CD4-positive, alpha-beta T cell treated with Interleukin-17A for 1 hour (primary cell): ENCODE measurements at places on chromosomes 5 and 9.

GRCh38 chr9:93119703-93119952, 14.4 kb downstream of the NINJ1 start:
- no peak for DNase-seq

DNA sequence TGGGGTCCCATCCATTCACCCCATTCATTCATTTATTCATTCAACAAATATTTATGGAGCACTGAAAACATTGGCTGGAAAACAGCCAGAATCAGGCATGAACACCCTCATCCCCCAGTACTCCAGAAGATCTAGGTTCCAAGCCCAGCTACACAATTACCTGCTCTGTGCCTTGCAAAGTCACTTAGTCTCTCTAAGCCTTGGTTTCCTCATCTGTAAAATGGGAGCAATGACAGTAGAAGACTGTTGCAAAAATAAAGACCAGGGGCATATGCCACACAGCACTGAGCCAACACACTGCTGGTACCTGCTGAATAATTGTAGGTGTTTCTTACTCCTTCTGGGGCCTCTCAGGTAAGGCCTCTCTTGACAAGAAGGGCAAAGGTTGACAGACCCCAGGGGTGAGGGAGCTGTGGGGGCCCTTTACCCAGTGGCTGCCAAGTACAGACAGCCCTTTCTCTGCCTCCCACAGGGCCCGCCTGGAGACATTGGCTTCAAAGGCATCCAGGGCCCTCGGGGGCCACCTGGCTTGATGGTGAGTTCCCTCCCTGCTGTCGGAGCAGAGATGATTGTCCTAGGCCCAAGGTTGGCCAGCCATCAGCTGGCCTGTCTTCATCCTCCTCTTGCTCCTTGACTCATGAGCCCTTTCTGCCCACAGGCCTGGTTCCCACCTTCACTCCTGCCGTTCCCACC, 22.6 kb upstream of the ORM1 start:
- no peak for DNase-seq

- no peak for DNase-seq
Measured at GRCh38 chr9:117334101-117334500, 80.8 kb downstream of the ASTN2 start.

DNA sequence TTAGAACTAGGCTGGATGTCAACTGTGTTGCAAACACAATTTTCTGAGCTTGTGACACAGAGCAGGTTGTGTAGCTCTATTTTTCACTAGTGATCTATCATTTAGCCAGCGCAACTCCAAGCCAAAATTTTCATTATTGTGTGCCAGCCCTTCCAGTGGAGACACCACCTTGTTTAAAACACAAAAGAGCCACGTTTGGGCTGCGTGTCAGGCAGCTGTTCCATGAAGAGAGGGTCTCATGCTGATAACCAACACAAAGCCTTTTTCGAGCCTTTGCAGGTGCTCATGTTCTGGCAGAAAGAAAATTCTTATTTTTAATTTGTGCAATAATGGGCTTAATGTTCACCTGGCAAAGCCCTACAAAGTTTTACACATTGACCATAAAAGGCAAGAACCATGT, 237.6 kb upstream of the RGMB start:
- no peak for DNase-seq

DNA sequence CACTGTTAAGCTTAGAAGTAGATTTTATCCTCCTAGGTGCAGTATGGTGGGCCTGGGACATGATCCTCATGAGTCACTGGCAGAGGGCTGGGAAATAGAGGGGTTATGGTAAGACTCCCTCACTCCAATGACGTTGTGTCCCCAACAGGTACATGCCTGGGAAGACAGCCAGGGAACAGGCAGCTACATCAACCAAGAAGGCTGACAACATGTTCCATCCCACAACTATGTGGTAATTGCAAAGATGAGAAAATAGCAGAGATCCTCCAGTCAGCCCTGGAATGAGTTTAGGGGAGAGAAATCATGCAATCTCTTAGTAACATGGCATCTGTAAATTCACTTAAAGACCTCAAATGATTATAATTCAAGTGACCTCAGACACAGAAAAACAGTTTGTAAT, 114.4 kb upstream of the LIFR start:
- no peak for DNase-seq

- DNase-seq = no peak
Measured at GRCh38 chr9:73847536-73847935, 649.6 kb upstream of the RORB start.

- no peak for DNase-seq
Measured at GRCh38 chr9:21414220-21414940, 5.5 kb downstream of the IFNA8 start.

DNA sequence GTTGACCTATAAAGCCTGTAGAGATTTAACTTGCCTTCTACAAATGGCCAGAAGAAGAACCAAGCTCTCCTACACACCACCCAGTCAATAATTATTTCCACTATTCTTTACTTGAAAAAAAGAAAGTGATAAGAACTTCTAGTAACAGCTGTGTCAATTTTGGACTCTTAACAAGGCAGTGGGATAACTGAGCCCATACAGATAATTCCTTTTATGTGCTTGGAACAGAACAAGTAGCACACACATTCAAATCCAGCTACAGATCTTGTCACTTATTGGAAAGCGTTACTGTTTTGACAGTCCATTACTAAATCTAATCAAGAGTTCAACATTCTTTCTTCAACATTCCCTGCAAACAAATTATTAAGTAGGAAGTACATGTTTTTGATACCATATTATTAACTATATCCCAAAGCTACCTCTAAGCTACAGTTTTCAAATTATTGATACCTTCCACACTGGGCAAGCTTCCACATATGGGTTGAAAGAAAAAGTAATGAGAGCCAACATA, 6.3 kb downstream of the PTGER4 start:
- DNase-seq = no peak

GRCh38 chr5:87190041-87190440, 77.6 kb upstream of the RASA1 start:
- no peak for DNase-seq

- no peak for DNase-seq
Measured at GRCh38 chr5:96516631-96517071, 83.6 kb upstream of the PCSK1 start.

GRCh38 chr9:33148367-33149014, 18.6 kb downstream of the B4GALT1 start:
- no peak for DNase-seq

DNA sequence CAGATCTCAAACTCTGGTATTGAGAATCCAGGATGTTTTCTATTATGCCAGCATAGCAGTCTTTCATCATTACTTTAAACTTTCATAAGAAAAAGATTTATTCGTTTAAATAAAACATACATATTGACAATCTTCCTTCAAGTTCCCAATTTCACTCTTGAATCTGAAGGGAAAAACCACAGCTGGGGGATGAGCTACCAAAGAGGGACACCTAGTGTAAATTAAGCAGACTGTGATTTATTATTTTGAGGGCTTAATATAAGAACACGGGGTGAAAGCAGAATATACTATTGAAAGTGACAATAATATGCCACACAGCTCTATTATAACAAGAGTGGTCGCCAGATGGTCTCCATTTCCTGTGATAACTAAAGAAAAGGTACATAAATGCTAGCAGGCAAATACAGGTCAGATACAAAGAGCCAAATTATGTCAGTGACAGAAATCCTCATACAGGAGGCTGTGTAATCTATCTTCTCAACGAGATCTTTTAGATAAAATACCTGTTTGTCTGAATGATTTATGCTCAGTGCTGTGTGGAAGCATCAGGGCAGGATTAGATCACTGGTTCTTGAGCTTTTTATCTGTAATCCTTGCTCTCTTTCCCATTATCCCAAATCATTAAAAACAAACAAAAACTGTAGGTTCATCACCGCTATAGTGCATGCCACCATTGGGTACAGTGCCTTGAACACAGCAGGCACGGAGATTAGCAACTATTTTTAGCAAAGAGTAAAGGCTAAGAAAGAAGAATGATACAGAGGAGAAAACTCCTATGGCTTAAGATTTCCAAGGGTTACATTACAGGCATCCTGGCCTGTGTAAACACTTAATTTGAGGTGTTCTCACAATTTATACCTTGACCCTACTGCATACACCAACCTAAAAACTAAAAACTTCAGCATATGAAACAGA, 116.6 kb downstream of the DROSHA start:
- DNase-seq = no peak

DNA sequence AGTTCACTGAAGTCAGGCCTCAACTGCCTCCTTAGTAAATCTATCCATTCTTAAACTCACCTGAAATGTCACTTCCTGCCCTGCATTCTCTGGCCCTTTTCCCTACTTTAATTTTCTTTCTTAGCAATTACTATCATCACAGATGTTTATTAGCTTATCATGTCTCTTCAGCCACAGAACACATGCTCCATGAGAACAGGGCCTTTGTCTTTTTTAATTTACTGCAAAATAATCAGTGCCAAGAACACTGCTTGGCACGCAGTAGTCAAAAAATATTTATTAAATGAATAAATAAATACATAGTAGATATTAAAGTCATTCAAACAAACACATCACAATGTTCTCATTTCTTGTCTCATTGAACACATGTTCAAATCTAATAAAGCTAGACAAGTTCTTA, 46.2 kb downstream of the SKIC3 start:
- DNase-seq = no peak

- DNase-seq = no peak
Measured at GRCh38 chr9:74006935-74007334, 490.2 kb upstream of the RORB start.

GRCh38 chr9:104869811-104870210, 58.1 kb downstream of the ABCA1 start:
- no peak for DNase-seq

DNA sequence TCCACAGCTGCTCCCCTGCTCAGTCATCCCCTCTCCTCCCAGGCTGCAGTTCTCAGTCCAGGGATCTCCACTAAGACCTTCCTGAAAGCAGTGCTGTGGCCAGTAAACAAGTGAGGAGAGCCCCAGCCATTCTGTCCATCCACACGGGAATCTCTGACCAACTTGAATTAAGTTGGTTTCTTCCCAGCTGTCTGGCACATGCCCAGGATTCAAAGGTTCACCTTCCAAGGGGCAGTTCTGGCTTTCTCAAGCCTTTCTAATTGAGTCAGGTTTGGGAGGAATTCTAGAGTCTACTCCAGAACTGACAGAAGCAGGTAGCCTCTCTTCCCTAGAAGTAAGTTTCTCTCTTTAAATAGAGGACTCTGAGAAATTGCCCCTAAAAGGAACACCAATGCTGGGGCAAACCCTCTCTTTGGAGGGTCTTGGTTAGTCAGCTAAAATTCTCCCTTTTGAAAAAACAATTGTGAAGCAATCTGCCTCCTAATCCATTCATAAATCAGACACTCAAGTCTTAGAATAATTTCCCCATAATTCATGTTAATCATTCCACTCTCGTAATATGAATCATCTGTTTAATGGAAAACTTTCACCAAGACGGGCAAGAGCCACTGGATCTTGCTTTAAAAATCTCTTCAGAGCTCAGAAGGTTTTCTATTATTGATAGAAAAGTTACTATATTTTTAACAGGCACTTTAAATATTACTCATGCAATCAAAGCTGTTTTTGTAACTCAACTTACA, 133.8 kb downstream of the SPOCK1 start:
- DNase-seq = no peak

GRCh38 chr5:159802661-159803060, 113.6 kb upstream of the ADRA1B start:
- DNase-seq = no peak

GRCh38 chr5:142717582-142718215, 31.8 kb upstream of the FGF1 start:
- DNase-seq = peak; percentile 38

- DNase-seq = no peak
Measured at GRCh38 chr5:32916648-32917047, 205.5 kb downstream of the NPR3 start.

GRCh38 chr9:12817702-12818101, 42.9 kb downstream of the LURAP1L start:
- no peak for DNase-seq

DNA sequence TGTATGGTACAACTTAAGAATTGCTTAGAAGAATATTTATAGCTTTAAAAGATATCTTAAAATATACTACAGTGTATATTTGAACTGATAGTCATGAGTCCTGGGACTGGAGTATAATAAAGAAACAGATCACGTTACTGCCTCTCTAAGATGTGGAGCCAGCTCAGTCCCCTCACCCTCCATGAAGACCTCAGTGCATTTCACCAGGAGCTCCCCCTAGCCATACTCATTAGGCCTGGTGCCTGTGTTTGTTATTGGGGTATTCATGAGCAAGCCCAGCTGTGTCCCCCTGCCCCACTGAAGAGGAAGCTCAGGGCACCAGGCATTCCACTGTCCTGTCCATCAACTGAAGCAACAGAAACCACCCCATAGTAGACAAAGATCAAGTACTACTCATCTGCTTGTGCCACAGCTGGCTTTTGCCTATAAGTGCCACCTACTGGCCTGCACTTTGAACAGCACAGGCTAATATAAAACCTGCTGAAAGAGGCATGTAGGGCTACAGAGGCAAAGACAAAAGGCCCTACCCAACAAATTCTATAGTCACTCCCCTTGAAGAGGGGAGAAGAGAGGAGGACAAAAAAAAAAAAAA, 850.2 kb upstream of the NUDT12 start:
- DNase-seq = no peak

DNA sequence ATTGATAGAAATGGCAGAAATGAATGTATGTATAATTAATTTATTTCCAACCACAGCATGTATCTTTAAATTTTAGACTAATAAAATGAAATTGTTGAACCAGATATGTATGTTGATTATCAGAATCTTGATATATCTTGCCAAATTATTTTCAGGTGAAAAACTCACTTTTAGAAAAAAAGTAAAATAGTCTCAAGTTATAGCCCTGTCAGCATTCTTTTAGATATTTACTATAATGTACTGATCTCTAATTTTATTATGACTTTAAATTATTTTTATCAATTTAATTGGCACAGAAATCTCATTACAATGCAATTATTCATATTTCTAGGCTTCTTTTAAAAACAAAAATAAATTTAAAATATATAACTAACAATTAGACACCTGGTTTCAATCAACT, 1990.4 kb upstream of the CDH6 start:
- DNase-seq = no peak

- DNase-seq = no peak
Measured at GRCh38 chr5:17154211-17154996, 63.0 kb upstream of the BASP1 start.

GRCh38 chr5:90022711-90023053, 386.9 kb downstream of the CETN3 start:
- DNase-seq = no peak

DNA sequence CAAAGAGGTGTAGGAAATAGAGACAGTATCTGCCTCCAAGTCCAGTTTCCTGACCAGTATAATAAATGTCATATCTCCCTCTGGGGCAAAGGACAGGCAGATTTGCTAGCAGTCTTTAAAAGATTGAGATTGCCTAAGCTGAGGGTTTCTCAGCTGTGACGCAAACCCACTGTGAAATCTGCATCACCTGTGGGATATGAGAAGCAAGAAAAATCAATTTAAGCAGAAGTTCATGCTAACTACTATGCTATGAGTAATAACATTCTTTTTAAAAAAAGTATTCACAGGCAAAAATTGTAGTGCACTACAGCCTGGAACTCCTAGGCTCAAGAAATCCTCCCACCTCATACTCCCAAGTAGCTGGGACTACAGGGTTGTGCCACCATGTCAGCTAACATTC, 168.1 kb upstream of the POC5 start:
- DNase-seq = no peak

- no peak for DNase-seq
Measured at GRCh38 chr5:176132471-176133288, 105.5 kb upstream of the SIMC1 start.

- DNase-seq = no peak
Measured at GRCh38 chr5:135501965-135502364, 33.8 kb downstream of the NEUROG1 start.

- no peak for DNase-seq
Measured at GRCh38 chr5:179158556-179158955, 98.4 kb downstream of the ZNF354C start.

GRCh38 chr5:32505756-32506155, 61.2 kb upstream of the ZFR start:
- DNase-seq = no peak
